Islet precursor cell (in vitro differentiated cells): ENCODE measurements at places on chromosomes 13 and 19.
A peak's percentile ranks its signal among the peaks of the same experiment; 100 is the strongest.

DNA sequence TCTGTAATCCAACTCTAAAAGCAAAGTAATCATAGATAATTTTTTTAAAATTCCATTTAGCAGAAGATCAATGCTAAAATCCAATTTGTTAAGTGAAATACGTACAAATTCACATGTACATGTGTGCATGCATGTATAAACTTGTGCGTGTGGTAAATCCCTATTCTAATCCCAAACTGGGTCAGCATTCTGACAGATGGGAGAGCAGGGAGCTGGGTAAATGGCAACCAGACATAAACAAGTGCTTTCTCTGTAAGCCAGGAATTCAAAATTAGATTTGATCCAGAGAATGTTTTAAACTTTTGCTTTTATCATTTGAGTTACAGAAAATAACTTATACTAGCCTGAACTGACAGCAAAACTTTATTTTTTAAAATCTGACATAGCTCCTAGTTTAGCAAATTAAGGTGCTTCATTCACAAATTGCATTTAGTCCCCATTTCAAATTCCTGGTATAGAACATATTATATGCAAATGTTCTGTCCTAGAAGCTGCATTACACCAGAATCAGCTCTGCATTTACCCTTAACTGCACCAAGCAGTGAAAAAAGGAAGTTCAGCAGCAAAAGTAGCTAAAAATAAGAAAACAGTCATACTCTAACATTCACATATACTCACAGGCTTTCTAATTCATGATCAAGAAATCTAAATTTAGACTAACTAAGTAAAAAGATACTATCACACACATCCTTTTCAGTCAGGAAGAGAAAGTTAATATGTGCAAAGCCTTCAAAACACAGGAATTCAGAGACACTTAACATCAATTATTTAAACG, 32.6 kb downstream of the UBL3 start:
- no peak for DNase-seq

GRCh38 chr19:33664744-33665143, 43.0 kb downstream of the CHST8 start:
- DNase-seq, result peak; percentile 4

DNA sequence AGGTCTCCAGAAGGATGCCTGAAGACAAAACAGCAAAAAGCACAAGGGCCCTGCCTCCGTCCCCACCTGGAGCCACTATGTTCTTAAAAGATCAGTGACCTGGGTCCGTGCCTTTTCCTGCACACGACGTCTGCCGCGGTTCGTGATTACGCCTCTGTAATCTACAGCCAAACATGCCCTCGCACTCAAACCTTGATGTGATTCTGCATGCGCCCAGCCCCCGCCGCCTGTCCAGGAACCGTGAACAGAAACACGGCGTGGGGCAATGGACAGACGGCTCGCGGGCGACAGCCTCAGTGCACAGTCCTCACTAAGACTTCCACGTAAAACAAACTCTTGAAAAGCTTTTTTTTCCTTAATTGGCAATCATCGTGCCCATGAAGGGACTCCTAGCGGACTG, 15.5 kb downstream of the C13orf46 start:
- no peak for DNase-seq

DNA sequence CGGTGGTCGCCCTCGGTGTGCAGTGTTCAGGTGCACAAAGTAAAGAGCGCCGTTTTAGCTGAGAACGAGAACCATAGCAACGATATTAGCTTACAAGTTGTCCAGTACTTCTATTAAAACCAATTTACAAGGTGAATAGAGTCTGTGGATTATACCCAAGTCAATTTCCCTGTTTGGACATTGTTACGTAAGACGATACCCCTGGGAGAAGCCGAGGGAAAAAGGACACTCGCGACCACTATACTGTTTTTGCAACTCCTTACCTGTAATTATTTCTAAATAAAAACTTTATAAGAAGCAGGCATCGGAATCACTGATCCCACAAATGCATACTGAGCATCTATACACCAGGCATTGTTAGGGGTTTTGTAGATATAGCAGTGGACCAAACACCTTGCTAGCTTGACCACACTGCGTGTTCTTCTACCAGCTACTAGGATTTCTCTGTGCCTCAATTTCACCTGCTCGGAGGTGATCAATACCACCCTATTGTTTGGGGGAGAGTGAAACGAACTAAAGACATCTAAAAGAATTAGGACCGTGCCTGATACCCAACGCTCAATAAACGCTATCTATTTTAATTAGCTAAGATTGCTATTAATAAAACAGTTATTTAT, 488 bp upstream of the EEF2 start:
- DNase-seq, result no peak

DNA sequence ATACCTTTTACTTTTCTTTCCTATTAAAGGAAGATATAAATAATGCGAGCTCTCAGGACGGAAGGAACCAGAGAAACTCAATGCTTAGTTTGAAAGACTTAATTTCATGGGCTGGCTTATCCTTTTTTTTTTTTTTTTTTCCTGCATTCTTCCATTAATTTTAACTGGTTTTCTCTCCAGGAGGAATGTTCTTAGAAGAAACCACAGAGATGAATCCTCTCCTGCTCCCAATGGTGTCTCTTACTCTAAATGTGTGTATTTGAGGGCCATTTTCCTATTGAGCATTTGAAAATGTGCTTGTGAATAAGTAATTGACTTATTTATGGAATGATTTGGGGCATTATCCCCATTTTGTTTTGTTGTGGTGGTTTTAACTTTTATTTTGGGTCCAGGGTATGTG, 494.9 kb downstream of the FOXO1 start:
- no peak for DNase-seq

- DNase-seq, result no peak
Observed at GRCh38 chr19:16814526-16815100, 14.6 kb upstream of the SIN3B start.

DNA sequence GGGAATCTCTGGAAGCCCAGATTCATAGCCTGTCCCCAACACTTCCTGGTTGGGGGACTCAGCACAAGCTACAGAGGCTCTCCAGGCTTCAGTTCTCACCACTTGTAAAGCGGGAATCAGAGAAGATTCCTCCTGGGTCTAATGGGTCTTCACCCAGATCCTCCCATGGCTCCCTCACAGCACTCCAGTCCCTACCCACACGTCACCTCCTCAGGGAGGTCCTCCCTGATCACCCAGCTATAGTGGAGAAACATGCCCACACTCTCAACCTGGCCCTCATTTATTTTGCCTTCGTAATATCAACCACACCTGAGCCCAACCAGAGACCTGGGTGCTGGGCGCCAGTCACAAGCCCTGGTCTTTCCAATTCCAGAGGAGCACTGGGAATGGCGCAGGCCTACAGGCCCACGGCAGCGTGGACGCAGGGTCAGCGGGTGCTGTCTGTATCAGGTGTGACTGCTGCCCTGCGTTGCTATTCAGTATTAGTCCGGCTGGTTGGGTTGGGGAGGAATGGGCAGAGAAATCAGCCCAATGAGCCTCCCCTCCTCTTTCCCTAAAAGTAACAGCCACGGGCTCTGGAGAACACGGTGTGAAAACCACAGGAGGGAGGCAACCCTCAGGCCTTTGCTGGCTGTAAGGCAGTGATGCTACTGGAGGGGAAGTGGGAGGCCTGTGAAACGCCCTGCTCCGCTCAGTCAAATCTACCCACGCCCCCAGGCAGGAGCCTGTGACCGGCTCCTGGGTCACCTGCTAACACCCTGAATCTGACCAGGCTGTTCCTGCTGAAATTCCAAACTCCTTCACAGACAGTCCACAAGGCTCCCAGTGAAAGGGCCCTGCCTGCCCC, 5.2 kb downstream of the AKT2 start:
- DNase-seq, result peak; percentile 80

DNA sequence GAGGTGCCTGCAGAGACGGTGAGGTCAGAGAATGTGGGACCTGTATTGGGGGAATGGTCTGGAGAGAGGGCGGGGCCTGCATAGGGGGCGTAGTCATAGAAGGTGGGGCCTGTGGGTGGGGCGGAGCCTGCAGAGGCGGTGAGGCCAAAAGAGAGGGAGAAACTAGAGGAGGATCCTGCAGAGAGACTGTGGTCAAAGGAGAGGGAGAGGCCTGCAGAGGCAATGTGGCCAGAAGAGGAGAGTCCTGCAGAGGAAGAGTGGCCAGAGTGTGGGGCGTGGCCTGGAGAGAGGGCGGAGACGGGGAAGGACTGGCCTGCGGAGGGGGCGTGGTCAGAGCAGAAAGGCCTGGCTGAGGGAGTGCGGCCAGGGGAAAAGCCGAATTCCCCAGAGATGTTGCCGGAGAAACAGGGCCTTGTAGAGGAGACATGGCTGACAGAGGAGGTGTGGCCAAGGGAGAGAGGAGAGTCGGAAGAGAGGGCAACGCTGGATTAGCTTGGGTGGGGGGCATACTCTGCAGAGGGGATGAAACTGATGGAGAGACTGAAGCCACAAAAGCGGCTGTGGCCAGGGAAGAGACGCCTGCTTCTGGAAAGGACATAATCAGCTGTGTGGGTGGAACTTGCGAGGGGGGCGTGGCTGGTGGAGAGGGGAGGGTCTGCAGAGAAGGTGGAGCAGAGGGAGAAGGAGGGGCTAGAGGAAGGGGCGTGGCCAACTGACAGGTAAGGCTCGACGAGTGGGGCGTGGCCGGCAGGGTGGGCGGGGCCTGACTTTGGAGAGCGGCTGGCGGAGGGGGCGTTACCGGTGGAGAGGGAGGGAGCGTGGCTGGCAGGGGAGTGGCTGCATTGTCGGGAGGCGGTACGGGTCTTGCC, 2.5 kb downstream of the PRR36 start:
- DNase-seq, result peak; percentile 99

- no peak for DNase-seq
Observed at GRCh38 chr19:16202320-16203255, 4.9 kb downstream of the AP1M1 start.

- DNase-seq, result no peak
Observed at GRCh38 chr13:32285633-32285965, 29.6 kb downstream of the ZAR1L start.
